Nephron progenitor cell (in vitro differentiated cells): ENCODE measurements at places on chromosomes 7 and 10.

- no peak for DNase-seq
- no peak overlapping the region for H3K4me3 ChIP-seq
- H3K27ac ChIP-seq, result no peak overlapping the region
- H3K36me3 ChIP-seq, result no peaks in the 10 kb centered on the region
- peaks cover 30% of the 10 kb centered on the region for H3K27me3 ChIP-seq
These were observed 138.1 kb downstream of the EMX2 start for GRCh38 chr10:117680601-117681000.

DNA sequence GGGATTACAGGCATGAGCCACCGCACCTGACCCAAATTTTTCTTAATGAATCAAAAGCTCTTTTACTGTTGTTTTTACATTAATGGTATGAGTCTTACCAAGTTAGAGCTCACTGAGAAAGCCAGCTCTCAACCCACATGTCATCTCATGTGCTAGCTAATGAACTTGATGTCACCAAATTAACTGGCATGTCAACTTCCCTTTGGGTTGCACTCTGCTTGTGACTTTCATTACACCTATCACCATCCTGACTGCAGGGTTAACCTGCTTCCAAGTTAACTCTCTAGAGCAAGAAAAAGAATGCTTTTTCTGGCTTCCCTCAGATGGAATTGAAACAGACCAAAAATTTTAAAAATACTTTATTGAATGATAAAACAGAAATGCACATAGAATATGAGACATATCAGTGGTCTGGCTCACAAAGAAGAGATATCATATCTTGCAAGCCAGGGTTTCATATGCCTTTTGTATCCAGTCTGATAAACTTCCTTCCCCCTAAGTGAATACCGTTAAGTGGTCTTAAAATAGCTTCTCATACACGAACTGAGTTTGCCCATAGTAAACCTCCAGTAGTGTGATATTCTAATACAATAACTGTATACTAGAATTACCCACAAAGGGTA is 42.9 kb upstream of the TRIM24 start:
- H3K27me3 ChIP-seq, result peaks cover 3% of the 10 kb centered on the region
- no peak for DNase-seq
- H3K36me3 ChIP-seq, result no peaks in the 10 kb centered on the region
- H3K27ac ChIP-seq, result no peak overlapping the region
- H3K4me1 ChIP-seq, result no peaks in the 10 kb centered on the region
- H3K4me3 ChIP-seq, result no peak overlapping the region

DNA sequence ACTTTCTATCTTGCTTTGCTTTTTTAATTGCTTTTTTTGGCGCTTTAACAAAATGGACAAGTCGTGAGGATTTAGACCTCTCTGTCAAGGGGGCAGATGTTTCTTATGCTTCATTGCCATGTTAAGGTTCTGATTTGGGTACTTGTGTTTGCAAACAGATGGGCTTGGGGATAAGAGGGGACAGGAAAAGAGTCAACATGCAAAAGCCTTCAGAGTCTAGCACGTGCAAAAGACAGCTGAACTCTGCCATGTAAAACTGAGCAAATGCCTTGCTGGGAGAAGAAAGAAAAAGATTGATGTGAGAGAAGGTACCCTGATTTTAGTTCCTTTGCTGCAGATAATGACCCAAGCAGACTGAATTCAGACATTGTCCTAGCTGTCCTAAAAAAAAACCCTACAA is 173.1 kb downstream of the KIAA1217 start:
- H3K27ac ChIP-seq, result peak overlapping the region; percentile 55
- no peak for DNase-seq
- peaks cover 53% of the 10 kb centered on the region for H3K36me3 ChIP-seq
- H3K27me3 ChIP-seq, result peaks cover 3% of the 10 kb centered on the region
- no peak overlapping the region for H3K4me3 ChIP-seq
- H3K4me1 ChIP-seq, result peaks cover 41% of the 10 kb centered on the region

DNA sequence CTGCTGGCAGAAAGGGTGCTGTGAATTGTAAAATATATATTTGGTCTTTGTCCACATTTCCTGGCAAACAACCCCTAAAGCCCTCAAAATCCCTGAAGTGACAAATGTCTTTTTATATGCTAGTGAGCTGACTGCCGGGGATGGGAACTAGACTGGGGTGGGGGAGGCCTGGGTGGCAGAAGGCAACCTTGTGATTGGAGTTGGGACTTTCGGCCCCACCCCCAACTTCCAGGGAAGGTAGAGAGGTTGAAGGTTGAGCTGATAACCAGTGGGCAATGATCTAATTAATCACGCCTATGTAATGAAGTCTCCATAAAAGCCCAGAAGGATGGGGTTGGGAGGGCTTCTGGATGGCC is 2.7 kb downstream of the EPHA1 start:
- H3K27me3 ChIP-seq, result peaks cover 26% of the 10 kb centered on the region
- no peaks in the 10 kb centered on the region for H3K36me3 ChIP-seq
- H3K27ac ChIP-seq, result no peak overlapping the region
- H3K4me3 ChIP-seq, result no peak overlapping the region
- DNase-seq, result no peak
- peaks cover 59% of the 10 kb centered on the region for H3K4me1 ChIP-seq

DNA sequence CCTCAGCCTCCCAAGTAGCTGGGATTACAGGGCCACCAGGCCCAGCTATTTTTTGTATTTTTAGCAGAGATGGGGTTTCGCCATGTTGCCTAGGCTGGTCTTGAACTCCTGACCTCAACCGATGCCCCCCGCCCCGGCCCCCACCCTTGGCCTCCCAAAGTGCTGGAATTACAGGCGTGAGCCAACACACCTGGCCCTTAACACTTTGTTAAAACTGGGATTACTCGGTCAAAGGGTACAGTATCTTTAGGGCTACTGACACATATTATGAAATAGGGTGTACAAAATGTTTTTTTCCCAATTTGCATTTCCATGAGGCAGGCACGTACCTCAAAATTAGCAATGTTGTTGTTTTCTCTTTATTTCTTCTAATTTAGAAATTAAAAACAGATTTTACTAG is 11.5 kb downstream of the NUDT5 start:
- no peaks in the 10 kb centered on the region for H3K27me3 ChIP-seq
- no peak overlapping the region for H3K4me3 ChIP-seq
- H3K27ac ChIP-seq, result no peak overlapping the region

DNA sequence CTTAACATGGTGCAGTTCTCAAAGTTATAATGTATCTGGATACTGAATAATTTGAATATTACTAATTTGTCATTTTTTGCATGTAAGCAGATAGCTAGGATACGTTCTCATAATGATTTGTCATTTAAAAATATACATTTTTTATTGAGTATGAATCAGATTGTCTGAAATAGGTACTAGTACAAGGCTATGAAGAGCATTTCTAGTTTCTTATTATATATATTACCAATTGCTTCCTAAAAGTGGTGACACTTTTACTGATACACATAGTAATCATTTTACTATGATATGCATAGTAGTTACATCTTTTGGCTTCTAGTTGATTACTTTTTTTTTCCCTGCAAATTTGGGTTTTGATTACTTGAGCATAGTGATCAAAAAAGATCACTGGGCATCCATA is 26.4 kb downstream of the RAB18 start:
- H3K4me1 ChIP-seq, result no peaks in the 10 kb centered on the region
- H3K27ac ChIP-seq, result no peak overlapping the region
